Thymus (tissue), 14 donors: ENCODE measurements at places on chromosomes 3 and 15.
A peak's percentile ranks its signal among the peaks of the same experiment; 100 is the strongest.

GRCh38 chr15:74614744-74615507 is 710 bp upstream of the CLK3 start:
- peak; percentile 83 for DNase-seq
- peak overlapping the region; percentile 94 for H3K27ac ChIP-seq
- H3K4me3 ChIP-seq, result peak overlapping the region; percentile 100

GRCh38 chr3:152147748-152148147 is 121.0 kb upstream of the MBNL1 start:
- H3K4me3 ChIP-seq, result no peak overlapping the region
- no peak overlapping the region for H3K27ac ChIP-seq
- no peaks in the 10 kb centered on the region for H3K36me3 ChIP-seq

DNA sequence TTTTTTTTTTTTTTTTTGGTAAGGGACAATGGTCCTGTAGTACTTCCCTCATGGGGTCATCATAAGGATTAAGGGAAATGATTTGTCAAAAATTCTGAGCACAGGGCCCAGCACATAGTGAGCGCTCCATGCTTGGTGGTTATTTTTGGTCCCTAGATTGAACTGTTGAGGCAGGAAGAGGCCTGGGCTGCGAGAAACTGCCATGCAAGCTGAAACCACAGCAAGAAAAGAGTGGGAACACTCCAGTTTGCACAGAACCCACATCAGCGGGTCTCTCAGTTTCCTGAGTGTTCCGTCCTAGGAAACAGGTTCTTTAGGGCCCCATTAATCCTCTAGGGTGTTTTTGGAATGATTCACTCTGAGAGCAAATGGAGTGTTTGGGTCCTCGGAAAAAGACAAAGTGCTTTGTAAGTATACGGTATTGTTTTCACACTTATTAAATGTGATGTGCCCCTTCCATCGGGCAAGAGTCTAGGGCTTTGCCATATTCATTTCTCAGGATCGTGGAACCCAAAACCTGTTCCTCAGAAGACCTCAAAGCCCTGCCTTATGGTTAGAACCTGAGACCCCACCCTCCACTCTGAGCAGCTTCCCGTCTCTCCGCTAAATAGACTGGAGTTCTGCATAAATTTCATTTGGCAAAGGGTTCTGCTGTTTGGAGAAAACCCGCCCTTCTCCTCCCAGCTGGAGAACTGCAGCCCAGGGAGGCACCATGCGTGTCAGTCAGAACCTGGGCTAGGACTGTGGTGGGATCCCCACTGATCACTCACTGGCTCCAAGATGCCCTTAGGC is 60.4 kb downstream of the SPSB4 start:
- no peaks in the 10 kb centered on the region for H3K27me3 ChIP-seq
- no peaks in the 10 kb centered on the region for H3K36me3 ChIP-seq
- peaks cover 20% of the 10 kb centered on the region for H3K4me1 ChIP-seq
- no peak overlapping the region for H3K4me3 ChIP-seq
- H3K27ac ChIP-seq, result no peak overlapping the region
- no peak for DNase-seq

DNA sequence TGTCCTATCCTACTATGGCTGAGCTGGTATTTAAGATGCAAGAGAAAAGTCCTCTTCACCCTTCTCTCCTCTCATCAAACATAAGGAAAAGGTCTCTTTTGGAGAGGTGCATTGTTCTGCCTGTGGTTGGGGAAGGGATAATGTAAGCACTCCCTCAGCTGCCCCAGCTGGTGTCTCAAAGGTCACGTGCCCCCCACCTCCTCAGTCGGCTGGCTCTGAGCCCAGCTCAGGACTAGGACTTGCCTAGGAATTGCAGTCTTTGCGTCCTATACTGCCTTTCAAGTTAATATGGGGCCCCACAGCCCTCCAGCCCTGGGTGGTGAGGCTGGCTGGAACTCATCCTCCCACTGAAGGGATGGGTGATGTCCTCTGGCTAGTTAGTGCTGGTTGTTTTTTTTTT is 29.7 kb downstream of the OR4F15 start:
- H3K27me3 ChIP-seq, result no peaks in the 10 kb centered on the region
- no peak overlapping the region for H3K27ac ChIP-seq
- DNase-seq, result no peak
- no peak overlapping the region for H3K4me3 ChIP-seq
- H3K36me3 ChIP-seq, result no peaks in the 10 kb centered on the region

DNA sequence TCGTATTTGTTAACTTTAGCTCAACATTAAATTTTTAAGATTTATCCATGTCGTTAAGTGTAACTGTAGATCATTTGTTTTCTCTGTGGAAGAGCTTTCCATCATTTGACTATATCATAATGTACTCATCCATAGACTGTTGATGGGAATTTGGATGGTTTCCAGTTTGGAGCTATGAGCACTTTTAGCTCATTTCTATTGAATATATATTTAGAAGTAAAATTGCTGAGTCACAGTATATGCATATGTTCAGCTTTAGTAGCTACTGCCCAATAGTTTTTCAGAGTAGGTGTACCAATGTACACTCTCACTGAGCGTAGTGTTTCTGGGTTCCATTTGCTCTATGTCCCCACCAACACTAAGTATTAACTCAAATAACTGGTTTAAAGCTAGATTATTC is 263.0 kb downstream of the ULK4 start:
- no peak for DNase-seq
- H3K36me3 ChIP-seq, result no peaks in the 10 kb centered on the region

DNA sequence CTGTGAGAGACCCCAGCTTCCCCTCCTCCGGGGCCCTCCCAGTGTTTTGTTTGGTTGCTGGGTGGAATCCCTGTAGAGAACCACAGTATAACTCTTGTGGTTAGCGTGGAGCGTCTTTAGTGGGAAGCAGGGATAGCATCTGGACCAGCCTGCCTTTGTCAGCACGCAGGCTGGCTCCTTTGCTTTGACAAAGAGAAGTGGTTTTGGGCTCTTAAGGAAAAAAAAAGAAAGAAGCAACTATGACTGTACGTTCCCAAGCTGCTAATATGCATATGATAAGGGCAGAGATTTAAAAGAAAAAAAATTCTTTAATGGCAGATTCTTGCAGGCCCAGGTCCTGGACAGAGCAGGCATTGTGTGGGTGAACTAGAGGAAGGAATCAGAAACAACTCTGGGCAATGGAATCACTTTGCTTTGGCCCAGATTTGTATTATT is 340.8 kb upstream of the CTDSPL start:
- no peaks in the 10 kb centered on the region for H3K36me3 ChIP-seq
- H3K27ac ChIP-seq, result no peak overlapping the region
- DNase-seq, result no peak

DNA sequence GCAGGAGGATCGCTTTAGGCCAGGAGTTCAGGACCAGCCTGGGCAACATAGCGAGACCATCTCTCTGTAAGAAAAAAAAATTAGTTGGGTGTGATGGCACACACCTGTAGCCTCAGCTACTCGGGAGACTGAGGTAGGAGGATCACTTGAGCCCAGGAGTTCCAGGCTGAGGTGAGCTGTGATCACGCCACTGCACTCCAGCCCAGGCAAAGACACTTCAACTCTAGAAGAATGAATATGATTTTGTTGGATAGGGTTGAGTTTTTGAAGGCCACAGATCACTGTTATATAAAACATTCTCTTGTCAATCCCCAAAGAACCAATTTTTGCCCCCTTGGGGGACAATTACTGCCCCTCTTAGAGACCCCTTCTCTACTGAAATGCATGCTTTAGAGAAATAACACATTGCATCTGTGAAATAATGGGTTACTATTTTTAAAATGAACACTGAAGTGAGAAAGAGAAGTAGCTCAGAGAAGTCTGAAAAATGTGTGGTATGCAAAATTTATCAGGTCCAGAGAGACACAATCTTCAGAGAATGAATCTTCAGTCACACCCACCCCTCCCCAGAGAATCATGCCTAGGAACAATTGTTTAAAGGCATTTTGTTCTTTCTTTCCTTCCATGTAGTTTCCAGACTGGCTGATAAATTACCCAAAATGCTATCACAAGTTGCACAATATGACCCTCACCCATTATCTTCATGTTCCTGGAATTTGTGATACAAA is 42.7 kb downstream of the METTL6 start:
- no peaks in the 10 kb centered on the region for H3K36me3 ChIP-seq
- no peak overlapping the region for H3K4me3 ChIP-seq
- H3K27ac ChIP-seq, result no peak overlapping the region
- peaks cover 3% of the 10 kb centered on the region for H3K4me1 ChIP-seq
